ENCODE measurements at places on chromosomes 7 and 10.

DNA sequence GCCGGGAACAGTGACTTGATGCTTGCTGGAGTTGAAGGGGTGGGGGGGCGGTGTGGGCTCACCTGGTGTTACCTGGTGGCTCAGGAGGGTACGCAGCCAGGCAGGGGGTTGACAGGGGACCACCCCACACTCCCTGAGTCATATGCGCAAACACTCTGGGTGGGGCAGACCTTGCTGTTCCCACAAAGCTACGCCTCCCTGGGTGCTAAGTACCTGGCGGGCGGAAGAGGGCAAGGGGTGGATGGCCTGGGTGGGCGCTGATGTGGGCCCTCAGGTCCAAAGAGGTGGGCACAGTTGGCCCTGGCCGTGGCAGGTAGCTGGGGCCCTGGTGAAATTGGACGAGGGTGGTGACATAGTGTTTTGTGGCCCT lies 13.9 kb downstream of the STX1A start:
- no peak for DNase-seq

- no peak for DNase-seq
Observed at GRCh38 chr7:84231157-84231556, 36.6 kb upstream of the SEMA3A start.

DNA sequence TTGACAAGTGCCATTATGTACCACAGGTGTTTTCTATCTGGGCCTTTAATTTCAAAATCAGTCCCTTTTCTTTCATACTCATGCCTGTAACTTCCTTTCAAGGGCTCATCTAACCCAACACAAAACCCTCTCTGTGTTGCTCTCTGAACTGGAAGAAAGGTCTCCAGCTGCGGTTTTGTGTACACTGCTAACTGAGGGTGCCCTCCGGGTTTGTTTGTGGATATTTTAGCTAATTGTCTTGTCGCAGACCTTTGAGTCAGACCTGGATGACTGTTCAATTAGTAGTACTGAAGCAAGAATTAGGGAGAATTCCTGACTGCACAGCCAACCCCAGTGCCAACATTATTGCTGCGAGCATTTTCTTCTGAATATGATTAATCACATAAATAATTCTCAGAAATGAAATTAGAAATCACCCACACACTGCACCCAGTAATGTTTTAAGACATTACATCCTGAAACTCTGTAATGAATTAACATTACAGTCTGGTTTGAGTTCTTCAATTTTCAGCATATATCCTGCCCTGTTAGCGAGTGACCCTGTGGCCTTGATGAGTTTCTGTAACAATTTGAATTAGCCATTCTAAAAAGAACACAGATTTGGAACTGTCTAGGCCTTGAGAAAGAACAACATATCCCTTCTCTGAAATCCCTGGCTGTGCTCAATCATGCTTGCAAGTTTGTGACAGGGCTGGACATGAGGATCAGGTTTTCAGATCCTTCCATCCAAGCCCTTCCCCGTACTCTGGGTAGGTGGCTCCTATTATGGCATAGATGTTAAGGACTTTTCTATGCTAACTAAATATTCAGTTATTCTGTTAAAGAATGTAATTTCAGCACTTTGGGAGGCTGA lies 460.1 kb downstream of the PLXDC2 start:
- DNase-seq, result no peak

GRCh38 chr7:91504919-91505318 lies 240.7 kb downstream of the FZD1 start:
- no peak for DNase-seq

DNA sequence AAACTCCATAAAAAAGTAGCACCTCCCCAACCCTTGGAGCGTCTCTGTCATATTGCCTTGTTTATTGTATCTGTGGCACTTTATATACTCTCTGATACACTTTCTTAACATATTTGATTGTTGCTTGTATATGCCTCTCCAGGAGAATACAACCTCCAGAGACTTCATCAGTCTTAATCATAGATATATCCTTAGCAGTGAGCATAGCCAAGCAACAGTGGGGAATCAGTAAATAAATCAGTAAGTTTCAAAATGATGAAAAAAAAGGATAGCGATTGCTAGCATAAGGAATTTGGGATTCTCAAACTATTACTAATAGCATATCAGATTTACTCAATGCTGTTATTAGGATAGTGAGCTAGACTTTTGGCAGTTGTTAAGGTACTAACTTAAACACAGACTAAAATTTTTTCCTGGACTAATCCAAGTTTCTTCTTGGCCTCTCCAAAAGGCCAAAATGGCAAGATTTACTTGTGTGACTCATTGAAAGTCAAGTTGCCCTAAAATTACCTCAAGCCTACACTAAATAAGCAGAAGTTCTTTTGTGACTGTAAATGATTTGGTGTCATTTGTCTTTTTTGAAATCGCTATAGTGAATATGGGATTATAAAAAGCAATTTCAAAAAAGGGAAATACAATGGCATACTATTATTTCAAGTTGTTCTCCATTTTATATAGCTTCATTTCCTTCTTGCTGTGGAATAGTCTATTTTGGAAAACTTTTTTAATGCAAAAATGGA lies 177.9 kb downstream of the CHN2 start:
- DNase-seq, result no peak

DNA sequence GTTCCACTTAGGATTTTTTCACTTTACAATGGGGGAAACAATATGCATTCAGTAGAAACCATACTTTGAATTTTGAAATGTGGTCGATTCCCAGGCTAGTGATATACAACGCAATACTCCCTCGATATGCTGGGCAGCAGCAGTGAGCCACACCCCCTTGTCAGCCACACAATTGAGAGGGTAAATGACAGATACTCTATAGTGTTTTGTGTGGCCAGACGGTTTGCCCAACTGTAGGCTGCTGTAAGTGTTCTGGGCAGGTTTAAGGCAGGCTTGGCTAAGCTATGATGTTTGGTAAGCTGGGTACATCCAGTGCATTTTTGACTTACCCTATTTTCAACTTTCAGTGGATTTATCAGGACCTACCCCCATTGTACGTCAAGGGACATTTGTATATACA lies 169.6 kb upstream of the KIAA1217 start:
- no peak for DNase-seq

GRCh38 chr10:101668566-101668965 lies 26.4 kb downstream of the FBXW4 start:
- DNase-seq, result no peak

GRCh38 chr10:94777886-94778458 lies 15.5 kb downstream of the CYP2C19 start:
- DNase-seq, result no peak
